ENCODE measurements at places on chromosomes 4 and X. TPM values are rescaled to one million over a fixed set of nuclear protein-coding genes. Genes with fewer than 3 reads are reported as not detected.

- no peak overlapping the region for H3K4me3 ChIP-seq
- H3K27ac ChIP-seq = no peak overlapping the region
- no peaks in the 10 kb centered on the region for H3K27me3 ChIP-seq
- no peaks in the 10 kb centered on the region for H3K4me1 ChIP-seq
- no peaks in the 10 kb centered on the region for H3K36me3 ChIP-seq
Observed at GRCh38 chr4:137649711-137650450, 117.6 kb upstream of the PCDH18 start.

DNA sequence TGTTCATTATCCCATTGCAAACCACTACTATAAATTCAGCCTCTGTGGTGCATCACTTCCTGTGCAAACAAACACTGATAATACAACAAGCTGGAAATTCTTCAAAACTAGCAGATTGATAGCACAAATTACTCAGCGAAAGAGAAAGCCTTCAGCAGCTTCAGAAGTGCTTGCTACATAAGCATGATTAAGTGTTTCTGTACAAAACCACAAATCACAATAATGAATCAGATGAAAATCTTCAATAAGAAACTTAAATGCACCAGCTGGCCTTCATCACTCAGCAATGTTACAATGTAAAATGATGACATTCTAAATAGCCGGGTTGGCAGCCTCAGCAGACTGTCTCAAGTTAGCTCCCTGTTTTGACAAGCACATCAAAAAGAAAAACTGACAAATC, 262.2 kb downstream of the SPOCK3 start:
- no peaks in the 10 kb centered on the region for H3K4me1 ChIP-seq
- DNase-seq = no peak
- H3K27ac ChIP-seq = no peak overlapping the region

- no peaks in the 10 kb centered on the region for H3K36me3 ChIP-seq
- no peaks in the 10 kb centered on the region for H3K27me3 ChIP-seq
- H3K4me1 ChIP-seq = no peaks in the 10 kb centered on the region
Observed at GRCh38 chr4:5678977-5679376, 29.4 kb downstream of the EVC2 start.

DNA sequence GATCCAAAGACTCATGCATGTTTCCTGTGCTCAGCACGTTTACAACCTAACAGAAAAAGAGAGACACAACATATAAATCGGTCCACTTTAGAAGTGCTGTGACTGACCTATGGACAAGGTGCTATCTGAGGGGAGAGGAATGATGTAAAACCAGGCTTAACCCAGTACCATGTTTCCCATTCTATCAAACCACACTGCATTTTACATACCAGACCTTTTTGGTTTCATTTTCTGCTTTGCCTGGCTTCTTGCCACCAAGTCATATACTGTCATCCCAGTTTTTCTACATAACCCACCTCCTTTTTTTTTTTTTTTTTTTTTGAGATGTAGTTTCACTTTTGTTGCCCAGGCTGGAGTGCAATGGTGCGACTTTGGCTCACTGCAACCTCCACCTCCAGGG, 82.2 kb downstream of the KLF8 start:
- peaks cover 4% of the 10 kb centered on the region for H3K4me1 ChIP-seq
- no peaks in the 10 kb centered on the region for H3K27me3 ChIP-seq
- peak; percentile 39 for DNase-seq
- H3K36me3 ChIP-seq = no peaks in the 10 kb centered on the region
- peak overlapping the region; percentile 32 for H3K4me3 ChIP-seq

The GPR173 gene
- not detected for total RNA-seq

GRCh38 chr4:5638976-5639375, 69.4 kb downstream of the EVC2 start:
- no peak overlapping the region for H3K27ac ChIP-seq
- no peaks in the 10 kb centered on the region for H3K36me3 ChIP-seq
- no peak overlapping the region for H3K4me3 ChIP-seq
- no peak for DNase-seq
- no peaks in the 10 kb centered on the region for H3K27me3 ChIP-seq

The RAB41 gene
- not detected for total RNA-seq

DNA sequence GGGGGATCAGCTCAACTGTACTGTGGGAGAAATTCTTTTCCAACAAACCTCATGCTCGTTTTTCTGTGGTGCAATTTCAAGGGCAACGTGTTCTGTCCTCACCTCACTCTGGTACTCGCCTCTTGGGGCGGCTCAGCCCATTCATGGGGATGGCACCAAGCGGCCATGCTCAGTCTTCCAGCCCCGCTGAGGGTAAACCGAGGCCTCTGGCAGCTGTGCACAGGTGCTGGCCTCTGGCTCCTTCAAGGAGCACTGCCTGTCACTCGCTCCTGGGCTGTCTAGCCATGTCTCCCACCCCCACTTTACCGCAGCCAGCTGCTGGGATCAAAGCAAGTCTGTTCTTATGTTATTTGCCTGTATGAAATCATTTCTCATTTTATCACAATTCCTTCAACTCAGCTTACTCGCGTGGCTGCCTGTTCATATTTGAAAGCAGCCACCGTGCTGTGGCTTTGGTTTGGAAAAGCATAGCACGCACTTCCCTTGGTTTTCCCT, 70.2 kb downstream of the MTMR1 start:
- no peak for DNase-seq
- no peak overlapping the region for H3K27ac ChIP-seq
- no peak overlapping the region for H3K4me3 ChIP-seq
- peaks cover 5% of the 10 kb centered on the region for H3K4me1 ChIP-seq

DNA sequence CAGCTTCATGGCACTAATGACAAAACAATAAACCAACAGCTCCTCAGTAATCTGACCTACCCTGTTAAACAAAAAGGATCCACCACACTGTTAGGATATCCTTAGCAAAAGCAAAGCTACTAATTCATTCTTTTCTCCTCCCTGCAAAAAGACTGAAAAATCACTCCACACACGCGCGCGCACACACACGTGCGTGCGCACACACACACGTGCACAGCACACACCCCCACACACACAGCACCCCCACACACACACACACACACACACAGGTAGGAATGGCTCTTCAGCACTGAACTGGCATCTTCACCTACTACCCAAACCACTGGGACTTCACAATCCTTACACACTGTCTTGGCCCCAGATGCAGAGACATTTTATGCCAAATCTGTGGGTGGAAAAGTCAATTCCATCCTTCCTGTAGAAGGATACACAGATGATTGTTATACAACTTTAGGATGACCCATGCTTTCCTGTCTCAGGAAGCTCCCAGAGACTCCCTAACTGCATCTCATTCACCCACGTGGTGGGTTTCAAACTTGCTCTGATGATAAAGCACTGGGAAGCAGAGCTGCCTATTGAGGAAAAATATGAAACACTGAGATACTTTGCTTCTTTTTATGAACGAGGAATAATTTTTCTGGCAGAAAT, 102.5 kb downstream of the TSPAN5 start:
- peaks cover 4% of the 10 kb centered on the region for H3K4me1 ChIP-seq
- no peaks in the 10 kb centered on the region for H3K27me3 ChIP-seq
- DNase-seq = no peak
- H3K27ac ChIP-seq = no peak overlapping the region
- peaks cover 21% of the 10 kb centered on the region for H3K36me3 ChIP-seq

DNA sequence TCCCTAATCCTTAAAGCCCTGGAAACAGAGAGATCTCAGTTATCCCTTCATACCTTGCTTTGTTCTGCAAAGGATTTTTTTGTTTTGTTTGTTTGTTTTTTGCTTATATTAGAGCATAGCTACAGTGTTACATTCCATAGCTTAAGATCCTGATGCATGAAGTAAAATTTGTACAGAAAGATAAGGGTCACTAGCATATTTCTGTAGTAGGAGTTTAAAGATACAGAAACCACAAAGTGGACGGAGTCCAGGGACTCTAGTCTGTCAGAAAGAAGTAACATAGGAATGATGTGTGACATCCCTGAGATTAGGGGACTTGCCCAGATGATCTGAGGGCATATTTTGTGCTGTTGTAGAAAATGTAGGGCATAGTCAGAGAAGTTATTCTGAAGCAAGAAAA, 151.9 kb upstream of the PLAC1 start:
- H3K27me3 ChIP-seq = no peaks in the 10 kb centered on the region
- peaks cover 14% of the 10 kb centered on the region for H3K4me1 ChIP-seq
- H3K36me3 ChIP-seq = no peaks in the 10 kb centered on the region
- no peak overlapping the region for H3K4me3 ChIP-seq
- DNase-seq = no peak

DNA sequence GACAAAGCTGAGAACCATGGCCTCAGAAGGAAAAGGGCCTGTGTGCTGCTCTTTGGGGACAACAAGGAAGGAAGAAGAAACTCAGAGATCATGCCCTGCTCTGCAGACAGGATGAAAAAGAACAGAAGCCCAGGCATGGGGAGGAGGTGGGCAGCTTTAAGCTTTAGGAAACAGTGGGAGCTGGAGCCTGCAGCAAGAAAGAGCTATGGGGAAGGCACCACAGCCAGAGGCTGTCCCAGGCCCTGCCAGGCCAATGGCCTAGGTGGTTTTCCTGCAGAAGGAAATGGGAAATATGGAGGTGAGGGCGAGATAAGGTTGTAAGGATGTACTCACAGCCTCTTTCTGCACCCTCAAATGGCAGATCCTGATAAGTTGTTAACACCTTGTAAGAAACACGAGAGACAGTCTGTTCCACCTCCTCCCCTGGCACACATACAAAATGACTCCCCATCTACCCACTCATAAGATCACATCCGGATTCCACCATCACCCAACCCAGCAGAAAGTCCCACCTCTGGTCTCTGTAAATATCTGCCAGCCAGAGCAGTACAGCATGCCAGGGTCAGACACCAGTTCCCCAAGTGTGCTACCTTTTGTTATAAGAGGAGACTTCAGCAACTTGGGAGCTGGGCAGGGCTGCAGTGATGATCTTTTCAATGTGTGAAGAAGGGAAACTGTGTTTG, 105.2 kb downstream of the RTL5 start:
- DNase-seq = no peak
- H3K27ac ChIP-seq = no peak overlapping the region
- no peak overlapping the region for H3K4me3 ChIP-seq
- H3K36me3 ChIP-seq = no peaks in the 10 kb centered on the region

The MAGEA2B gene
- not detected for total RNA-seq

GRCh38 chr4:74692972-74693371, 101.4 kb downstream of the BTC start:
- DNase-seq = no peak
- H3K36me3 ChIP-seq = no peaks in the 10 kb centered on the region
- peaks cover 5% of the 10 kb centered on the region for H3K27me3 ChIP-seq
- H3K27ac ChIP-seq = no peak overlapping the region
- no peaks in the 10 kb centered on the region for H3K4me1 ChIP-seq
- H3K4me3 ChIP-seq = no peak overlapping the region

DNA sequence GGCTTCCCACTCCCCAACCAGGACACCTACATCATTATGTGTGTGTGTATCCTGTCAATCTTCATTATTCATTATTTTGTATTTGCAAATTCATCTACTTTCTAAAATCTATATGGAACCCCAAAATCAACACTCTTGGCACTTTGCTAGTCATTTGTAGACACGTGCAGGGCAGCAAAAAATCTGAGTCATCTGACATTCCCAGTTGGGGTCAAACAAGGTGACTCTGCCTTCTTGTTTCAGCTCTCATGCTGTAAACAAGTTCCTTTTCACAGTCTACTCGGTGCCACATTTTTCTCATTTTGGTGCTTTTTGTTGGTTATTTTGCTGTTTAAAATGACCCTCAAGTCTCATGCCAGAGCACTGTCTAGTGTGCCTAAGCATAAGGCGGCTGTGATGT, 5.9 kb downstream of the MRFAP1L1 start:
- no peak for DNase-seq
- H3K4me3 ChIP-seq = no peak overlapping the region
- H3K4me1 ChIP-seq = peaks cover 71% of the 10 kb centered on the region
- no peaks in the 10 kb centered on the region for H3K27me3 ChIP-seq
- peaks cover 64% of the 10 kb centered on the region for H3K36me3 ChIP-seq

GRCh38 chrX:132218100-132218812, 991 bp downstream of the RAP2C start:
- DNase-seq = peak; percentile 89
- H3K27ac ChIP-seq = peak overlapping the region; percentile 94
- H3K4me3 ChIP-seq = peak overlapping the region; percentile 87
- H3K36me3 ChIP-seq = peaks cover 13% of the 10 kb centered on the region

DNA sequence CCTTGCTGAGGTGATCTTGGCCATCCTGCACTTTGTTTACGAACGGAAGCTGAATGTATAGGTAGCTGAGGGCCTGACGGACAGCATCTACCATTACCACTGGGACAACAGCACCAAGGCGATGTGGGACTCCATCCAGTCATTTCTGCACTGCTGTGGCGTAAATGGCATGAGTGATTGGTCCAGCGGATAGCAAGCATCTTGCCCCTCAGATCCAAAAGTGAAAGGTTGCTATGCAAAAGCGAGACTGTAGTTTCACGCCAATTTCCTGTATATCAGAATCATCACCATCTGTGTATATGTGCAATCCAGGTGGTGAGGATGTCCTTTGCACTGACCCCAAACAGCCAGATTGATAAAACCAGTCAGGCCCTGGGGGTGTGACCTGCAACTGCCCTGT, 4.2 kb upstream of the PYURF start:
- DNase-seq = no peak
- peaks cover 30% of the 10 kb centered on the region for H3K4me1 ChIP-seq
- H3K27ac ChIP-seq = no peak overlapping the region
- no peaks in the 10 kb centered on the region for H3K36me3 ChIP-seq
- H3K27me3 ChIP-seq = no peaks in the 10 kb centered on the region

DNA sequence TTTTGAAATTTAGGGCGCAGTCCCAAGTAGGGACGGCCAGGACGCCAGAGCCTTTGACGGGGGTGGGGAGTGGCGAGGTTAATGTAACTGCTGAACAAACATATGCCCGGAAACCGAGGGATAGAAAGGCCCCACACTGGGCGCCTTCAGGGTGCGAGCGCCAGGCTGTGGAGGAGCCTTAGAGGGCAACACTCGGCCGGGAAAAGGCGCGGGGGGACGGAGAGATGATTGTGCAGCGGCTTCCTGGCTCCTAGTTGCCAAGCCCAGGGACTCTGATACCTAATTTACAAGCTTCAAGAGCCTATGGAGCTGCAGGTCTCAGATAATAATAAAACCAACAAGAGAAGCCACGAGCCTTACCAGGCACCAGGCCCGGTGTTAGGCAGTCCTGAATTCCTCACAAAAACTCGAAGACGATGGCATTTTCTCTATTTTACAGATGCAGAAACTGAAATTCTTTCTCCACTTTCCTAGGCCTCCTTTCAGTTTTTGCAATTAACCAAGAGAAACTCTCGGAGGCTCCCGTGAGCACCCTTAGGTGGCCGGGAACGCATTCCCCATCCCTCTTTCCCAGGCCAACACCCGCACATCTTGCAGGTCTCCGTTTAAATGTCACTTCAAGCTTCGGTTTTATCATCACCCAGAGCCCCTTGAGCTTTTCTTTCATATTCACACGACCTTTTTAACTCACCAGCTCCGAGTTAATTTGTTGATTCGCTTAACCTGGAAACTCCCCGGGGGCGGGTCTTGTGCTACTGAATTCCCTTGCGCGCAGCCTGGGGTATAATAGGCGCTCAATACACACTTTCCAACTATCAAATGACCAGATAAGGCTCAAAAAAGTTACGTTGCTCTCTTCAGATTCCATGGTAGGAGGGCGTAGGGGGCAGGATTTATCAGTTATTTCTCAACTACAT, 6.4 kb upstream of the GSX2 start:
- H3K4me1 ChIP-seq = peaks cover 14% of the 10 kb centered on the region
- H3K4me3 ChIP-seq = no peak overlapping the region
- peaks cover 84% of the 10 kb centered on the region for H3K27me3 ChIP-seq
- no peaks in the 10 kb centered on the region for H3K36me3 ChIP-seq
- no peak for DNase-seq

The CT45A2 gene
- total RNA-seq = not detected

GRCh38 chr4:124018383-124019317, 622.1 kb downstream of the SPRY1 start:
- H3K36me3 ChIP-seq = no peaks in the 10 kb centered on the region
- H3K27me3 ChIP-seq = peaks cover 7% of the 10 kb centered on the region
- DNase-seq = peak; percentile 42
- peak overlapping the region; percentile 75 for H3K27ac ChIP-seq
- peak overlapping the region; percentile 23 for H3K4me3 ChIP-seq

The GATB gene
- total RNA-seq = 14.1 TPM

The XAGE1B gene
- not detected for total RNA-seq

The MAMLD1 gene
- 11.9 TPM for total RNA-seq

Data from activated CD8-positive, alpha-beta memory T cell treated with anti-CD3 and anti-CD28 coated beads, Interleukin-2, amount 10 ng/mL, durations not matched to agents 7 days and 5 days (primary cell).